ELF-1 (cell line): ENCODE measurements at places on chromosomes 5 and 9.

DNA sequence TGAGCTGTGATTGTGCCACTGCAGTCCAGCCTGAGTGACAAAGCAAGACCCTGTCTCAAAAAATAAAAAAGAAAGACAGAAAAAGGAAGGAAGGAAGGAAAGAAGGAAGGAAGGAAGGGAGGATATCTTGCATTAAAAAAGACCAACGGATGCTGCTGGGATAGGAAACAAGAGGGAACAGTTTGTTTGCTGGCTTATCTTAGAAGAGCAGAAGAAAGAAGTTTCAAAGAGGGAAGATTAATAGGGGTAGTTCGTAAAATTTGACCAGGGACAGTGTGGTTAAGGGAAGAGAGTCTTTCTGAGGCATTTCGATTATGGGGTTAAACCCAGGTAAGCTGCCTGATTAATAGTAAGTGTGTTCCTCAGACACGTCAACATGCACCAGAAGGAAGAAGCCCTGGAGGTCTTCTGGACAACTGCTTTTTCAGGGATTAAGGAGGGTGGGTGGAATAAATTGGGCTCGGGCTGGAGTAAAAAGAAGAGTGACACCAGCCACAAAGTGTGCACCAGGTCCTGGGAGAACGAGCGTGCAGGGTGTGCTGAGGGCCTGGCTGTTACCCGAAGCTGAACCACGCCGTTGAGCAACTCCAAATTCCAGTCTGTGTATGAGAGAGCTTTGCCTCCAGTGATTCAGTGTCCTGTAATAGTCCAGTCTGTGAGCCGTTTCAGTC, 24.8 kb downstream of the FYB1 start:
- DNase-seq = no peak

- DNase-seq = no peak
These were observed 46.3 kb downstream of the BICD2 start for GRCh38 chr9:92718086-92719001.

- DNase-seq = peak; percentile 79
These were observed 28.4 kb upstream of the SLC12A7 start for GRCh38 chr5:1140171-1140817.

DNA sequence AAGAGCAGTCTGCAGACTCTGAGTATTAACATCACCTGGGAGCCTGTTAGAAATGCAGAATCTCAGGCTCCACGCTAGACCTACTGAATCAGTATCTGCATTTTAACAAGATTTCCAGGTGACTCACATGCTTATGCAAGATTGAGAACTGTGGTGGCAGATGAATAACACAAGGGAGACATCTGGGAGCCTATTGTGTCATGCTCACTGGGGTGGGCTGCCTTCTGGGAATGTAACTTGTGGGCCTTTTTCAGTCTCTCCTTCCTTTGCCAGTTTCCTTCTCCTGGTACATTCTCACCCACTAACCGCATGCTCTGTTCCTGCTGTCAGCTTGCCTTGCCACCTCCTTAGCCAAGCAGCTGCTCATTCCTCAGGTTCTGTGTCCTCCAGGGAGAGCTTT, 176.6 kb upstream of the C9orf72 start:
- peak; percentile 14 for DNase-seq

DNA sequence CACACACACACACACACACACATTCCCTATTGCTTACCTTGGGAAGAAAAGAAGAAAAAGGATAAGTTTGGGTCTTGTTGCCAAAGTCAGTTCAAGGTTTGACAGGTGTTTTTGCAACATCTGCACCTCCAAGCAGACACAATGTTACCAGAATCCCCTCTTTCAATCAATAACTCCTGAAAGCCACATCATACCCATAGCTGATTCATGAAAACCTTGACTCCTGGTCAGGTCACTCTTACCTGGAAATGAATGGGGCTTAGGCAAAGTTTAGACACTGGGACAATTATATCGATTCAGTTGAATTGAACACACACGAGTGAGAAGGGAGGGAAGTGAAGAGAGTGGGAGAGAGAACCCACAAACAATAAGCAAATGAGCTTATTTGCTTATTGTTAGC, 27.0 kb downstream of the IL9 start:
- no peak for DNase-seq

DNA sequence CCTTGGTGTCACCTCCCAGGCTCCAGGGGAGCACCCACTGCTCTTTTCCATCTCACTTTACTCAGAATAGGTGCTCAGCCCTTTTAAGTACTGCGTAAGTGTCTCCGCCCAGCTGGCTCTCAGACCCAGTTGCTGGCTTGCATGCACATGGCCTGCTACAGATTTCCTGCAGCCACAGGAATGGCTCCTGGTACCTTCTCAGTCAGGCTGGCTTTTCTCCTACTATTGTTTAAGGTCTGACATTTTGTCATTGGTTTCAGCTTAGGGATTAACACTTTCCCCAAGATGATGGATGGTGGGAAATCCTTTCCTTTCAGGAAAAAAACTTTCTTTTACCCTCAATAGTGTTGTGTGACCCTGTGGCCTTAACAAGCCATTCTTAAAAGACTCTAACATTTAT, 1652.3 kb upstream of the WWC1 start:
- DNase-seq = peak; percentile 45

- no peak for DNase-seq
These were observed 24.5 kb upstream of the IDNK start for GRCh38 chr9:83598487-83598886.

DNA sequence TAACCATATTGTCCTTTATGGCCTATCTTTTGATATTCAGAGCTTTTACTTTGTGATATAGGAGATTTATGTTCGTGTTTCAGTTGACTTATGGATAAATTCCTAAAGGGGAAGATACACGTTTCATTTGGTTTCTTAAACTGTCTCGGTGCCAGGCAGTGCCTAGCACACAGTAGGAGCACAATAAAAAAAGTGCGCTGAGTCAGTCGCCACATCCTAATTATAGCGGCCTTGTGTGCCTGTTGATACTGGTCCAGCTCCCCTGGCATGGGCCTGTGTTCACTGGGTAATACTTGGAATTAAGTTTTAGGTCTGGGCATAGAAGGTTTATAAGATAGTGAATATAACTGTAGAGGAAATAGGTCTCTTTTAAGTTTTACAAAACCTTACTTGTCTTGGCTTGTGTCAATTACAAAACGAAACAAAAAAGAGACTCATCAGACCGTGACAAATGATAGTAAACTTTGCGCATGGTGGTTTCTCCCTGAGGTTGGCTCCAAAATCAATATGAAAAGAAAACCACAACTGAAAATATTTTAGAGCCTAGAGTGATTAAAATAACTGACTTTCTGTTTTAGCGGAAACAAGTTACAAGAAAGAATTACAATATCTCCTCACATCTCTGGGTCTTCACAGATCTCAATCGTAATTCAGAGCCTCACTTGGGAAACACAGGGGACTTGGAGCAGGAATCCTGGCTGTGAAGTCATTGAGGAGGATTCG, 84.8 kb downstream of the MVB12B start:
- no peak for DNase-seq

GRCh38 chr5:113397046-113397445, 37.7 kb downstream of the TSSK1B start:
- no peak for DNase-seq

GRCh38 chr9:33445389-33446239, 1.8 kb downstream of the AQP3 start:
- DNase-seq = no peak

- DNase-seq = no peak
These were observed 12.4 kb downstream of the PRUNE2 start for GRCh38 chr9:76893395-76893932.

DNA sequence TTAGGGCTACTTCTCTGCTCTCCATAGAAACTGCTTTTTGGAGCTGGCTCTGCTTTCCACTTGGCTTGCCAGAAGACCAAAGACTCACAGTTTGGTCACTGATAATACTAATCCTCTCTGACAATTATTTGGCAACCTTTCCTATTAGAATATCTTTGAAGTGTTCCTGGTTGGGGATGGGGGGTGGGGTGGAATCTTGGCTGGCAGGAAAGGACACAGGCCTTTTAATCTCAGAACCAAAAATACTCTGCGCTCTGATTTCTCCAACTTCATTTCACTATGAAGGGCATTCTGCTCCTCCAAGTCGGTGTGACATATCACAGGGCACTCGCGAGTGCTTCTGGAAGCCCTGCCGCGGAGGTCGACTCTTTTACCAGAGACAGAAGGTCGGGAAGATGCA, 1329.0 kb upstream of the WWC1 start:
- DNase-seq = peak; percentile 28

GRCh38 chr9:114493521-114494184, 11.6 kb downstream of the WHRN start:
- no peak for DNase-seq

DNA sequence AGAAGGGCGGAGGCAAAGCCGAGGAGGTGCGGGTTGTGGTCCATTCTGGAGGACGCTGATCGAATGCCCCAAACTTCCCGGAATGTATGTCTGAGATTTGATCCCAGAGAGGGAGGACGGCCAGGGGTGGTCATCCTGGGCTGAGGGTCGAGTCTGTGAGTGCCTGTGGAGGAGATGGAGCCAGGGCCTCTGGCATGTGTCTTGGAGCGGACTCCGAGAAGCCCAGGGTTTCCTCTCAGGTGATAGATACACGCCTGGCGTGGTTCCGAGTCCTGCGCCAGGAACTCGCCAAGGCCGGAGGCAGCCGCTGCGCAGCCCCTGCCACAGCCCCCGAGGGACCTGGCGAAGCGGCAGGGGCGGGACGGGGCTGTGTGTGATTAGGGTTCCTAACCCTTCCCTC, 363 bp downstream of the ZNF454 start:
- no peak for DNase-seq
